Mesenteric fat pad (tissue), 1 donor: ENCODE measurements at places on chromosomes 2 and 18. TPM values are rescaled to one million over a fixed set of nuclear protein-coding genes. Genes with fewer than 3 reads are reported as not detected.

REG3G gene
- total RNA-seq: not detected

GAD1 gene
- not detected for total RNA-seq

GPD2 gene
- 35.7 TPM for total RNA-seq

VSNL1 gene
- total RNA-seq: not detected

ABCG8 gene
- not detected for total RNA-seq

NLRC4 gene
- 7.9 TPM for total RNA-seq

DTNB gene
- total RNA-seq: 15.6 TPM

PARD3B gene
- 29.4 TPM for total RNA-seq

RAB1A gene
- 216 TPM for total RNA-seq

- no peak for DNase-seq
Measured at GRCh38 chr2:157789933-157790511, 86.1 kb downstream of the ACVR1 start.

DNA sequence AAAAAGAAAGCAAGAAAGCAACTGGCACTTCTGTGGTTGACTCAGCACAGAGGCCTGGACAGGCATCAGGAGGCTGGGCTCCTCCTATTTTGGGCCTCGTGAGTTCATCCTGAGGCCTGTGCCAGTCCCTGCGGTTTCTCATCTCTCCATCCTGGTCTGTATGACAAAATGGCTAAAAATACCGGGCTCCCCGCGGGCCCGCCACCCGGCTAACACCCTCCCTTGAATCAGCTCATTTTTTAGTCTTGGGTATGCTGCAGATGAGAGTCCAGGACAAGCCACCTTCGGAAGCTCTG, 62.3 kb upstream of the YWHAQ start:
- DNase-seq: no peak

DNA sequence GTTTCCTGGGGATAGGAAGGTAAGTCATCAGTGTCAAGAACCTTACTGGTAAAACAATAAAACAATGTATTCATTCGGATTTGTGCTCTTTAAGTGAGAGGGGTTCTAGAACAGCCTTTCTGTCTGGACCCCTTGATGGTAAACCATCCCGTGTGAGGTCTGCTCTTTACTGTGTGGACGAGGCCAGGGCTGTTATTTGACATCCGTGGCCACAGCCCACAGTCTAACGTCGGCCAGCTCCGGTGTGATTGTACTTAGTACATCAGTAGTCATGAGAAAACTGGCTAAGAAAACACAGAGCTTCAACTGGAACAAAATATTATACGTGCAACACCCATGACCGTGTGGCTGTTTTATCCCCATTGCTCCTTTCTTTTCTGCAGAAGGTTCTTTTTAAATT, 62.0 kb downstream of the SLC35F5 start:
- DNase-seq: no peak

- no peak for DNase-seq
Measured at GRCh38 chr2:216107760-216108159, 1.4 kb upstream of the XRCC5 start.

- no peak for DNase-seq
Measured at GRCh38 chr2:170217778-170218251, 39.9 kb downstream of the MYO3B start.

DNA sequence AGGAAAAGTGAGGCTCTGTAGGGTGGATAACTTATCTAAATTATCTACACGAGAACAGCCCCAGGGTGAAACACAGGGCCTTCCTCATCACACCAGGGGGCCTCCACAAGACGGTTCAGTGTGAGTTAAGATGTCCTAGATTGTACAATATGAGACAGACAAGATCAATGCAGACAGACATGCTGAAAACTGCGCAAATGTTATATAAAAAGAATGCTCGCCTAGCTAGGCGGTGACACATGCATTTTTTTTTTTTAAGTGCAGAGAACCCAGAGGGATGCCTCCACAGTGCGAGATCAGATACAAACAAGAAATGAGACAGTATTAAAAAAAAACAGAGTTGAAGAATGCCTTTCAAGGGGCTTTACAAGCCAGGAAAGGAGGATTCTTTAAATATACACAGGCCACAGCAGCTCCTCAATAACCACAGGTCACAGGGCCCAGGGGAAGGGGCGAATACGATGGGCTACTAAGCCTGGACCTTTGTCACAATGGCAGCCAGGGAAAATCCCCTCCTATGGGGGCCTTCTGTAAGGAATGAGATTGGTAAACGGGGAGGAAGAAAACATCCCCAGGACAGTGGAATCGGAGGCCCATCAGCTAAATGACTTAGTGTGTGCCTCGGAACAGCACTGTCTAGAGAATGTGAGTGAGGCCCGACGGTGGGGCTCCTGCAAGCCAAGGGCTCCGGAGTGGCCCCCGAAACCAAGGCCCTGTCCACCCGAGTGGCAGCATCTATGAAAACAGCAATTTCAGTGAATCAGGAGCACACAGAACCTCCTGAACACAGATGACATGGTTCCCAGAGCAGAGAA, 48.9 kb downstream of the ADCY3 start:
- peak; percentile 65 for DNase-seq

DNA sequence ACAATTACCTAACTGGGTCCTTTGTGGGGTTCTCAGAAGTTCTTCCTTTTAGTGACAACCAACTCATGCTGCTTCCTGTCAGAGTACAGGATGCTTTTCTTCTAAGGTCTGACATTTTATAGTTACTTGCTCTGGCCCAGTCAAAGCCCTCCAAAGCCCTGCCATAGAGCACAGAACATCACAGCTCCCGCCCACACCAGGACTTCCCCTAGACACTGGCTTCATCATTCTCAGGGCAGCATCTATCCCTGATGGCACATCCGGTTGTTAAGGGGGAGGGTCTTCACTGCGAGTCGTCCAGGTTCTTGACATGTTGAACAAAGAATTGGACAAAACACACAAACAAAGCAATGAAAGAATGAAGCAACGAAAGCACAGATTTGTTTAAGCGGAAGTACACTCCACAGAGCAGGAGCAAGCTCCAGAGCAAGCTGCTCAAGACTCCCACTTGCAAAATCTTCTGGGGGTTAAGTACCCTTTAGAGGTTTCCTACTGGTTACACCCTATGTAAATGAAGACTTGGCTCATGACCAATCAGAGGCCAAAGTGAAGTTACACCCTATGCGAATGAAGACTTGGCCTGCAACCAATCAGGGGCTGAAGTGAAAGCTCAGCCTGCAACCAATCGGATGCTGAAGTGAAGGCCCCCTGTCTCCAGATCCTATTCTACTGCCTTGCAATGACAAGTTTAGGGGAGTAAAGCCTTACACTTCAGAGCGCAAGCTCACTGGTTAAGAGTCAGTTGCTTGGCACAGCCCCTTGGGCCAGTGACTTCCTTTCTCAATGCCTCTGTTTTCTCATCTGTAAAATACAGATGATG, 79.0 kb downstream of the HDAC4 start:
- peak; percentile 37 for DNase-seq

DNA sequence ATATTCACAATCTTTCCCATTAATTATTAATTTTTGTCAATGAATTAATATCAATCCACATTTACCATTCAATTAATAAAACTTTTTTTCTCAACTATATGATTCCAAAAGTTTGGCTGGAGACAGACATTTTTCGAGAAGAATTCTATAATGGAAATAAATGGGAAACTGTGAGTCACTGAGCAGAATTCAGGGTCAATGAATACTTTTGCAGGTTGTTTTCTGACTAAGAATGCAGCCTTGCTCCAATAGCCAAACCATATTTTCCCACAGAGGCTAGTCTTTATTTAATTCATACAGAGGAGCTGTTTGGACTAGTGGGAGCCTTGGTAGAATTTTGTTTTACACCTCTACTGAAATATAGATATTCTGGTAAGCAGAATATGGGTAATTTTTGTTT, 82.3 kb downstream of the ARHGAP28 start:
- DNase-seq: no peak

DNA sequence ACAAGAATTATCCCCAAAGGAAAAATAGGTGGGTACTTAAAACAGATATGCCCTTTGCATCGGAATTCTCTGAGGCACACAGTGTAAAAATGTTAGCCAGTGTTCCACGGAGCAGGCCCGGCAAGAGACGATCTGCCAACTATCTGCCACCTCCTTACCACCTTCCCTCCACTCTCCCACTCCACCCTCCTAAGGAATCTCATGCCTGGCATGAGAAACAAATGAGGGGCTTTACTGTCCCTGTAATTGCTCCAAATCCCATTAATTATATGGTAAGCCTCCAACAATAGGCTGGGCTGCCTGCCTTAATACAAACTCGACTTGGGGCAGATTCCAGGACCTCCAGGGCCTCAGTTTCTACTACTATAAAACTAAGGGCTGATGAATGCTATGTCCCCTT, 102.3 kb downstream of the ZBTB7C start:
- no peak for DNase-seq

- no peak for DNase-seq
Measured at GRCh38 chr2:73870084-73870483, 22.7 kb upstream of the ACTG2 start.

DNA sequence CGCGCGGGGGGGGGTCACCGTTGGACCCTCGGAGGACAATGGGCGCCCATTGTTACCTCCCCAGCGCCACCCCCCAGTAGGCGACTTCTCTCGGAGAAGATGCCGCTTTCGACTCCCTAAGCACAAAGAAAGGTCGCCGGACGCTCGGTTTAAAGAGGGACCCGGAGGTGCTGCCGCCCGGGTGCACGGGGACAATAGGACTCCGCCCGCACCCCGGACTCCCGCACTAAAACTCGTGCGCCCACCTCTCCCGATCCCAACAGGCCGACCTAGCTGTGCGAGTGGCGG, 318 bp upstream of the CDC42EP3 start:
- no peak for DNase-seq

- DNase-seq: no peak
Measured at GRCh38 chr2:234355808-234356365, 141.0 kb downstream of the ARL4C start.

- DNase-seq: no peak
Measured at GRCh38 chr18:10319026-10319425, 135.4 kb upstream of the APCDD1 start.

GRCh38 chr2:240109386-240109785, 26.7 kb downstream of the COPS9 start:
- DNase-seq: no peak

- DNase-seq: peak; percentile 68
Measured at GRCh38 chr2:1492711-1493430, 79.6 kb downstream of the TPO start.

- no peak for DNase-seq
Measured at GRCh38 chr18:61963705-61964104, 70.9 kb upstream of the RNF152 start.

- DNase-seq: no peak
Measured at GRCh38 chr2:186977433-186978045, 128.6 kb upstream of the ZSWIM2 start.

- DNase-seq: no peak
Measured at GRCh38 chr2:210440206-210440605, 36.4 kb downstream of the LANCL1 start.

DNA sequence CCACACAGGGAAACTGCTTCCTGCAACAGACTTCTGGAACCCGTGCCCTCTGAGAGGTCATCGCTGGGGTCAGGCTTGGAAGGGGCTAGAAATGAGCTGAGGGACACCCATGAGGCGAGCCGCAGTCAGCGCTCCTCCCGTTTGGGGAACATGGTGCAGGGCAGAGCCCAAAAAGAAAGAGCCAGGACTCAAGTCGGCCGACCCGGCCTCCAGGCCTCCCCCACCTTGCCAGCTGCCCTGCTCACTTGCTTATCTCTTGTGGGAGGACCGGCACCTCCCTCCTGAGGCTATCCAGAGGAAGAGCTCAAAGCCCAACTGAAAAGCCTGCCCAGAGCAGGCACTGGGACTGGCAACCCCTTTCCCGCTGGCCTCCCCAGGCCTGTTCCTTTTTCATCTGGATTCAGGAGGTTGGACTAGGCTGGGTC, 43.6 kb downstream of the SCTR start:
- peak; percentile 87 for DNase-seq

DNA sequence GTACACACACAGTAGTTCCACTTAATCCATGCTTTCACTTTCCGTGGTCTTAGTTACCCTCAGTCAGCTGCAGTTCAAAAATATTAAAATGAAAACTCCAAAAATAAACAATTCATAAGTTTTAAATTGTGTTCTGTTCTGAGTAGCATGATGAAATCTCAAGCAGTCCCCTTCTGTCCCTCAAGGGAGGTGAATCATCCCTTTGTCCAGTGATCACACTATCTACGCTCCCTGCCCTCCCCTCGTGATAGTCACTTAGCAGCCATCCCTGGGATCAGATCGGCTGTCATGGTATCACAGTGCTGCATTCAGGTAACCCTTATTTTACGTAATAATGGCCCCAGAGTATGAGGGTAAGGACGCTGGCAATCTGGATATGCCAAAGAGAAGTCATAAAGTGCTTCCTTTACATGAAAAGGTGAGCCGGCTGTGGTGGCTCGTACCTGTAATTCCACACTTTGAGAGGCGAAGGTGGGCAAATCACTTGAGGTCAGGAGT, 5.8 kb upstream of the RTN4 start:
- no peak for DNase-seq

DNA sequence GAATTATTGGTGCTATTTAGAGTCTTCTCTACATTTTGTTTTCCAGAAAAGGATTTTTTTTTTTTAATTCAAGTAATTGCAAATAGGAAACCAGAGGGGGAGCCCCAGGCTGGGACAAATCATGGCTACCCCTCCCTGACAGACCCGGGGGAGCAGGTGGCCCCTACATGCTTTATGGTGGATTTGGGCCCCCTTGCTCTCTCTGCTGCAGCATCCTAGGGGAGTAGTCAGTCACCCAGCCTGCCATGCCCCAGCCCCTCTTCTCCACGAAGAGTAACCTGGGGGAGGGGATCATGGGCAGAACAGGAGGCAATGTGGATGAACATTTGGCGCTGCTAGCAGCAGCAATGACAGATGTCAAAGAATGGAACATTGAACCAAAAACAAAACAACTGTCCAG, 4.6 kb downstream of the C2orf81 start:
- no peak for DNase-seq

- no peak for DNase-seq
Measured at GRCh38 chr2:15615301-15615920, 23.7 kb downstream of the DDX1 start.

GRCh38 chr2:94978917-94979316, 46.6 kb upstream of the MAL start:
- DNase-seq: no peak

- no peak for DNase-seq
Measured at GRCh38 chr2:211957799-211958198, 580.8 kb downstream of the ERBB4 start.

DNA sequence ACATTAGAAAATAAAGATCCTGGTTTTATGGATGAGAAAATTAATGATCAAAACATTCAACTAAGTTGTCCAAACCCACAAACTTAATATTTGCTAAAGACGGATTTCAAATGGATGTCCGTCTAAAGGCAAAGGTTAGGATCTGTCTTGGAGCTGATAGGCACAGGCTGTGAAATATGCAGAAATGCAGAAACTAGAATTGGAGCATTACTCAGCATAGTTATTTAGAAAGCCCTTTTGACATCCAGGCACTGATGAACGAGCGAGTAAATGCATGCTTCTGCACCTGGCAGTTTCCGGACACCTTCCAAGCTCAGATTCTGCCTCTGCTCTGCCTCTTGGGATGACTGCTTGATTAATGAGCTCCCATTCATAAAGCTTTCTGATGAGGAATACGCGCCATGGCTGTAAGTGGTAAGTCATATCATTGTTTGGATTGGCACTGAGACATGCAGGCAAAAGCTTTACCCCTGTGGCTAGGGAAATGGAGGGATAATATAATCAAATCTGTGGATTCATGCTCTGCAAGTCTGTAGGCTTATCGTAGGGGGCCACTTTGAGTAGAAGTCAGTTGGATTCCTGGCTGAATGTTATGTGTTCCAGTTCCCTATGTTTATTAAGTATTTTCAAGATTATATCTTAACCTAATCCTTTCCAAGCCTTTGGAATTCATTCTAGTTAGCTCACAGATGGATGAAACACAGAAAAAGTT, 2176.3 kb upstream of the CELF4 start:
- no peak for DNase-seq

GRCh38 chr2:157810037-157810436, 66.1 kb downstream of the ACVR1 start:
- DNase-seq: no peak

- no peak for DNase-seq
Measured at GRCh38 chr2:47984041-47984440, 77.7 kb upstream of the FBXO11 start.
